ENCODE measurements at places on chromosomes 2 and 18.

GRCh38 chr2:69701100-69701945 lies 40.6 kb upstream of the ANXA4 start:
- DNase-seq, result no peak

- no peak for DNase-seq
Measured at GRCh38 chr18:58928386-58928785, 63.7 kb downstream of the ZNF532 start.

DNA sequence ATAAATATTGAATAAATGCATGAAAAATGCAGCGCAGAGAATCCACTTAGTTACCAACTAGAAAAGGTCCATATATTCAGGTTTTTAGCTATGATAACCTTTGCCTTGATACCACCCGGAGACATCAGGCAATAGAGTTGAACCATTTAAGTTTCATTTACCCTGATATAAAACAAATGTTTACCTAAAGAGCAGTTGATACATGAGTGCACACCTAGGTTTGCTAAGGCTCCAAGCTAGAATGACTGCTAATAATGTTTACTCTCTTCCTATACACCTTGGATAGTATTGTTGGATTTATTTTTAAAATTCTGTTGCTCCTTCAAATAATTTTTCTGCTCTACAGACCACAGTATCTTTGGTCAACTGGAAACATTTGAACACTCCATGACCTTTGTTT lies 1463.6 kb downstream of the LRP1B start:
- DNase-seq, result no peak

GRCh38 chr2:127121776-127122176 lies 14.8 kb upstream of the BIN1 start:
- no peak for DNase-seq

DNA sequence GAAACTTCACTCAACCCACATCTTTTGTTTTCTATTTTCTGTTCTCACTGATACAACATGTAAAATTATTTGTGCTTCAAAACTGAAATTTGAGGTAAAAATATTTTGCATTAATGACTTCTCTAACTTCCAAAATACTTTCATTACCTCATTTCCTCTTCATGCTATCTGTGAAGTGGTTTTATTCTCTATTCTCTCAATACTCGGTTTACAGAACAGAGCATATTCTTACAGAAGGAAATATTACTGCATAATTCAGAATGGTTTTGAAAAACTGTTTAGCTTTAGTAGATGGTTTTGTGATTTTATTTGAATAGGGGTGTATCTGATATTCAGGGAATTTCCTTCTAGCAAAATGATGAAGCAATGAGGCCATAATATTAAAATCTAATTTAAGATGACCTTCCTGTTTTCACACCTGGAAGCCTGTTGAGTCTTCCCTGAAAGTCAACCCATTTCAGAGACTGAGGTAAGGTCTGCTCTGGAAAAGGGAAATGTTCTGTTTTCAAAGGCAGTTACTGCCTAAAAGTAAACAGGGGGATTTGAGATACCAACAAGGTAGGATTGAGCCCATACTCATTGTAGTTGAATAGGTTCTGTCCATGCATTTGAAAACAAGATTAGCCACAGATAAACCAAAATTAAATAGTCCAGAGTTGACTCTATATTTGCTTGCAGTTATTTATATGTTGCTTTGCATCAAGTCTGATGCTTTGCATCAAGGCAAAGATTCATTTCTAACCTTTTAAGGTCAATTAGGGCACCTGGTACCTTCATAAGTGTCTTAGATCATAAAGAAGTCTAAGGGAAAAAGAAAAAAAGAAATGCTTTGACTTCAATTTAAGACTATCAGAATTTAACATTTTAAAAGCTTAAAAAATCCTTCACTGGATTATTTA lies 50.8 kb upstream of the PEX13 start:
- DNase-seq, result peak; percentile 24

GRCh38 chr2:152646264-152646663 lies 71.0 kb downstream of the PRPF40A start:
- DNase-seq, result no peak

GRCh38 chr2:191122638-191123294 lies 28.0 kb downstream of the STAT4 start:
- DNase-seq, result no peak

DNA sequence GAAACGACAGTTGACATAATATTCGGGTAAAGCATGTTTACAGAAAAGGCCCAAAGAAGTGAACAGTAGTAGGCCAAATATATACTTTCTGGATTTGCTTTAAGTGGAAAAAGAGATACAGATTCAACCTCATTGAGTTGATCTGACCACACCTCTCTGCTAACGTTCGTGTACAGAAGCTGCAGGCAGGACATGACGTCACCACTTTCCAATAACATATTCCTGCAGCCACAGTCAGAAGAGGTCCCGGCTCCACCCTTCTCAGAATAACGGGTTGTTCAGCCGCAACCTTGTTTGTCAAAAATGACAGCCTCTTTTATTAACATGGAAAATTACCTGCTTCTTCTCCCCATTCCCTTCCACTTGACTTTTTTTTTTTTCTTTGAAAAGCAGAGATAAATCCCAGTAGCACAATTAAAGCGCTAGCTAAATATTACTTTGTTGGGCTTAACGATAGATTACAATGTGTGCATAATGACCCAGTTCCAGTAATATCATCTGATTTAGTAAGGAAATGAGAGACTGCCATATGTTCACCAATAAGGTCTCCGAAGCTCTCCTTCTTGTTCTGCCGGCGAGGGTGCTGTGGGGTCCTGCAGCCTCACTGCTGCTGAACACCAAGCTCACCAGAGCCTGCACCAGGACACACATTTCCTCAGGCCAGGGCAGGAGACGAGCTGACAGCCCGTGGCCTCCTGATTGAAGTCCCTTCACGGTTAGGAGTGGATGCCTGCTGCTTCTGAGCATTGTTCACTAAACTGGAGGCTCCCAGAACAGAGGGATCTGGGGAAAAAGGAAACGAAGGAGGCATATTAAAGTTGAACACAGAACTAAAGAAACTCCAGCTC lies 451.0 kb upstream of the SALL3 start:
- no peak for DNase-seq

DNA sequence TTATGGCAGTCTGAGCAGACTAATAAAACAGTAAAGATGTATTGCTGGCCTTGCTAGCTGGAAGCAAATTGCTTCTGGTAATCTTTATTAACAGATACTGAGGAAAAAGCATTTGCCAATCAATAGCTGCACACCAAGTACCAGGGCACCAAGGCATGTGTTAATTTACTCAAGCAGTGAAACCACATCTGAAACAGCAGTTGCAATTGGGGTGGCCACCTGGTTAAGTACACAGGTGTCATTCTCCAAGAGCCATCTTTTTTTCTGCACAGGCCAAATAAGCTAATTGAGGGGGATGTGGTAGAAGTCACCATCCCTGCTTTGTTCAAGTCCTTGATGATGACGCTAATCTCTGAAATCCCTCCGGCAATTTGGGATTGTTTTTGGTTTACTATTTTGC lies 8.6 kb upstream of the SEH1L start:
- DNase-seq, result peak; percentile 75

- no peak for DNase-seq
Measured at GRCh38 chr2:7725850-7726242, 808.6 kb downstream of the RNF144A start.

DNA sequence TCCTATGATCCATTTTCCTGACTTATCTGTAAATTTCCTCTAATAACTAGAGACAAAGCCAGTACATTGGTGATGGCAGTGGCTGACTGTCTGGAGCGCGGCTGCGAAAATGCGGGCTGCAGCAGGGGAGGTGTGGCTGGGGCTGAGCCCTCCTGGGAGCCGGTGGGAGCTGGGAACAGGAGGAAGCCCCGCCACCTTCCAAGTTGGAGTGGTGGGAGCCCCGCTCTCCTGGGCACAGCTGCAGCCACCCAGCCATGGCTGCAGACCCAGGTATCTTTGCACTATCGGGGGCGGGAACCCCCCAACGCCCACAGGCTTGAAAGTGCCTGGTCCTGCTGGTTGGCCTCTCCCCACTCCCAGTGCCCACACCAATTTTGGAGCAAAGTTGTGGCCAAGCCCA lies 633.0 kb upstream of the TMEFF2 start:
- DNase-seq, result no peak

DNA sequence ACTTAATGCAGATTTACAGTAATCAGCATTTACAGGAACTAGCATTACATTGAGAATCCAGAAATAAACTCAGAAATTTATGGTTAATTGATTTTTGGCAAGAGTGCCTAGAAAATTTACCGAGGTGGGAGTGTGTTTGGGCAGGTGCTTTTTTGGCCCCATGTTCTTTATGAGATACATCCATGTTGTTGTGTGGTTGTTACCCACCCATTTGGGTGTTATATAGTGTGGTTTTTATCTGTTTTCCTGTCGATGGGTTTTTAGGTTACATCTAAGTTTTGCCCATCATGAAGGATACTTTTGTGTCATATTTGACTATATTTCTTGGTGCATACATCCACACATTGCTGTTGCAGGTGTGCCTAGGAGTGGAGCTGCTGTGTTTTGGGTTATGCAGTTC lies 82.0 kb downstream of the ATP9B start:
- DNase-seq, result no peak

DNA sequence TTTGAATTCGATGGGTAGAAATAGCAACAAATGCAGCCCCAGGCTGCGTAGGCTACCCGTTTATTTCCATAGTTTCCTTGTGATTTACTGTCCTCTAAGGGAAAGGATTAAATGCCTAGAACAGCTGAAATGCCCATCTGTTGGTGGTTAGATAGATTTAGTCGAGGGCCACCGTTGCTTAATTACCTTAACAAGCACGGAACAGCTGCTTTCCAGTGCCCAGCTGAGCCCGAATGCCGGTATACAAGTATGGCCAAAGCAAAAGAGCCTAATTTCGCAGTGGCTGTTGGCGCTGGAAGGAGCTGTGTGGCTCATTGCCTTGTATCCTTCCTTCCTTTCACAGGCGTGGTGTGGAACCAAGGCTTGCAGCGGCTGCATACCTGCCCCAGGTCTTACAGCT lies 109.1 kb downstream of the CABLES1 start:
- no peak for DNase-seq

DNA sequence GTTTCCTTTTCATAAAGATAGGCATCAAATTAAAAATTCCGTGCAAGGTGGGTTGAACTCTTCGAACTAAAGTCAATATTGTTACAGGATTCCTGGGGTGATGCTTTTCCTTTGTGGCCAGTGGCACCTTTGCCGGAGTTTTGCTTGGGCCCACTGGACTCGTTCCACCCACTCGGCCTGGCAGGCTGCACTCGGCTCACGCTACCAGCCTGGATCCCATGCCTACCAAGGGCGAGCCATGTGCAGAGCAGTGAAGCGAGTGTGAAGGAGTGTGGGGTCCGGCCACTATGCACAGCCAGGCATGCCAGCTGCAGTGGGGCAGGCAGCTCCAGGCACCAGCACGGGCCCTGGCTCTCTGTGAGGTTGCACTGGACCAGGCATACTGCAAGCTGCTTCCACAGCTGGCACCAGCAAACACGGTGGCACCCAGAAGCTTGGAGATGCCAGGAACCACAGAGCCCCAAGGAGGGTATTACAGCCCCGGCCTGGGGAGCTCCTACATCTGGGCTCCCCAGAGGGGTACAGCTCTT lies 83.6 kb downstream of the DTNB start:
- no peak for DNase-seq

- no peak for DNase-seq
Measured at GRCh38 chr18:58727776-58728500, 56.7 kb downstream of the MALT1 start.

Data from OCI-LY7 (cell line).